ENCODE measurements at places on chromosomes 3 and 15.

GRCh38 chr3:59300733-59301132, 250.9 kb upstream of the CFAP20DC start:
- no peak for DNase-seq

DNA sequence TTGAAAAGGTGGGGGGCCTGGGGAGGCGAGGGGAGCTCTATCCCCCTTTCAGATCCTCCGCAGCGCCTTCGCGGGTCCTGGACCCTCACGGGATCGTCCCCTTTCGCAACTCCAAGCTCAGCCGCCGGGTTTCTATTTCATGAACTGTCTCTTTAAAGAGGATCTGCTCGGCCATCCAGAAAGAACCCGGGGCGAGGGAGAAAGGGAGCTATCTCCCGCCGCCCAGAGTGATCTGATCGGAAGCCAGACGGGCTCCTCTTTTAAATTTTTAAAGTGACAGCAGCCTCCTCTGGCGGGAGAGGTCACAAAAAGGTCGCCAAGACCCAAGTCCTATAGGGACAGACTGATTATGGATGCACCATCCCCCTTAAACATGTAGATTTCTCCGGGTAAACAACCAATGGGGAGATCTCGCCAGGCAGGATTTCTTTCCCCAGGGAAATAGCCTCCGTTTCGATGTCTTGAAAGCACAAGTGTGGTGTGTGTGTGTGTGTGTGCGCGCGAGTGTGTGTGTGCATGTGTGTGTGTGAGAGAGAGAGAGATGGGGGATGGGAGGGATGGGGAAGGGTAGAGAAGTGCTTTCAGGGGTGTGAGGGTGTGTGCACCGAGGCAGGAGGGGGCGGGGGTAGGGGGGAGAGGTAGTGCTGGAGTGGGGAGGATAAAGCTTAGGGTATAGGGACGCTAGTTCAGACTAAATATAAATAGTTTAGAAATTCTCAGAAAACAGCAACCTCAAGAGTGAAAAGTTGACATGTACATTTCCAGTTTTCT, 516.1 kb downstream of the MECOM start:
- DNase-seq: no peak

DNA sequence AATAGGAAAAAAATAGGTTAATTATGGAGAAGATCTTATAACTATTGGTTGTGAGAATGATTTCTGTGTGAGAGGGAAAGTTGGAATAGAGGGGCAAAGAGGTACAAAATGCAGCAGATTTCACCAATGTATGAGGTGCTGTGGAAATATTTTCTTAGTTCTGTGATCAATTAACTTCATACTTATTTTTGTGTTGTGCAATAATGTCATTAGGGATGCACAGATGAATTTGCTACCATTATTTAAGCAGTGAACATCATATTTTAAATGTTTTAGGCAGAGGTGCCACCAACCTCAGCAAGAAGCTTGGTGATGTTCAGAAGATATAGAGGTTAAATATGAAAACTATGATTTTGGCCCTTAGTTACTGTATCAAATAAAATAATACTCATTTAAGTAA, 21.6 kb downstream of the MBNL1 start:
- DNase-seq: no peak

DNA sequence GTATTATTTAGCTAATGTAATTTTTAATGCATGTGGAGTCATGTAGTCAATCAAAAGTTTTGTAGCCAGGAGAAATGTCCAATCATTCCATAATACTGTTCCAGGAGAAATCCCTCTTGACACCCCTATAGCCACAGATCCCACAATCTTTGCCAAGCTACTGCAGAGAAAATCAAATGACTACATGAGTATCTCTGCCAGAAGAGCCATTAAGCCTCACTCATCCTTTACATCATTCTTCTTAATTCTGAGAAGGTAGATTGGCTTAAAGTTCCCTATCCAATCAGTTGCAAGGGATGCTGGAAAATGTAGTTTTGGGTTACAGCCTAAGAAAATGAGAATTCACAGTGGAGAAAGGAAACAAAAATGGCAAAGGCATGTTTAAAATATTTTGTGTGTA, 502.1 kb downstream of the ZBBX start:
- no peak for DNase-seq

DNA sequence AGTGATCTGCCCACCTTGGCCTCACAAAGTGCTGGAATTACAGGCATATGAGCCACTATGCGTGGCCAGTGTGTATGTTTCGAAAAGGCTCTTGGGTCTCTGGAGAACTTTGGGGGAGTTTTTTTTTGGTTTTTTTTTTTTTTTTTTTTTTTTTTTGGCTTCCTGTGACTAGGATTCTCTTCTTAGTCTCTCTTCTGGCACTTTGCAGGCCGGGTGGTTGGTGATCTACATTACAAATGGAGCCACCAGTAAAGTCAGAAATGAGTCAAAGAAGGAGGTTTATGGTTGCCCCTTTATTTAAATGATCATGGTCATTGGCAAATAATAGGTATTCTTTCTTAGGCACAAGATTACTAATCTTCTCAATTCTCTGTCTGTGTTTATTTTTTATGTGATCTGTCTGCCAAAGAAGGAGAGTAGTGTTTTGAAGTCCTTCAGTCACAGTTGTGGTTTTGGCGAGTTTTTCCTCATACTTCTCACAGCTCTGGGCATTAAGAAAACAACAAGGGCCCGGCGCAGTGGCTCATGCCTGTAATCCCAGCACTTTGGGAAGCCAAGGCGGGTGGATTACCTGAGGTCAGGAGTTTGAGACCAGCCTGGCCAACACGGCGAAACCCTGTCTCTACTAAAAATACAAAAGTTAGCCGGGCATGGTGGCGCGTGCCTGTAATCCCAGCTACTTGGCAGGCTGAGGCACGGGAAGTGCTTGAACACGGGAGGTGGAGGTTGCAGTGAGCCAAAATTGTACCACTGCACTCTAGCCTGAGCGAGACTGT, 38.3 kb downstream of the PDE8A start:
- DNase-seq: no peak

DNA sequence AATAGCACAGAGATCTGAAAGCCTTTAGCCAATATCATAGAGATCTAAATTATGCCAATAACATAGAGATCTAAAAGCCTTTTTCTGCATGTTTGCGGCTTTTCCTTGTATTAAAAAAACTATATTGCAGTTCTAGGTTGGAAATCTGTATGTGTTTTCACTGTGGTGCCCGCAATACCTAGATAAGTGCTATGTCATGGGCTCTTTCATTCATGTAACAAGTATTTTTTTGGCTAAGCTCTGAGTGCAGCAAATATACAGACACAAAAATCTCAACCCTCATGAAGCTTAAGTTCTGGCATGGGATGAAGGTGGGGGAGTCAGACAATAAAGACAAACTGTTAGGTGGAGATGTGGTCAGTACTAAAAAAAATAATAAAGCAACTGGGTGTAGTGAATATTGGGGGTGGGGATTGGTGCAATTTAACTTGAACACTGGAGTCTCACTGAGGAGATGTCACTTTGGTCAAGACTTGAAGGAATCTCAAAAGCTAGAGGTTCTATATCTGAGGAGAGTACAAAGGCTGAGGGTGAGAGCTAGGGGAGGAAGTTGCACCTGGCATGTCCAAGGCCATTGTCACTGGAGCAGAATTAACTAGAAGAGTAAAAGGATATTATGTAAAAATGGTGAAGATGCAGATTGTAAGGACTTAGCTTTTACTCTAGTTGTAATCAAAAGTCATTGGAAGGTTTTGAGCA, 973 bp downstream of the BUB1B start:
- no peak for DNase-seq

GRCh38 chr3:151327571-151328198, 1.7 kb downstream of the P2RY13 start:
- DNase-seq: no peak

- peak; percentile 9 for DNase-seq
Observed at GRCh38 chr3:155853214-155854140, 750 bp downstream of the SLC33A1 start.

- no peak for DNase-seq
Observed at GRCh38 chr3:172307141-172307560, 141.1 kb downstream of the GHSR start.

GRCh38 chr3:15896500-15896899, 98.7 kb upstream of the ANKRD28 start:
- DNase-seq: no peak

DNA sequence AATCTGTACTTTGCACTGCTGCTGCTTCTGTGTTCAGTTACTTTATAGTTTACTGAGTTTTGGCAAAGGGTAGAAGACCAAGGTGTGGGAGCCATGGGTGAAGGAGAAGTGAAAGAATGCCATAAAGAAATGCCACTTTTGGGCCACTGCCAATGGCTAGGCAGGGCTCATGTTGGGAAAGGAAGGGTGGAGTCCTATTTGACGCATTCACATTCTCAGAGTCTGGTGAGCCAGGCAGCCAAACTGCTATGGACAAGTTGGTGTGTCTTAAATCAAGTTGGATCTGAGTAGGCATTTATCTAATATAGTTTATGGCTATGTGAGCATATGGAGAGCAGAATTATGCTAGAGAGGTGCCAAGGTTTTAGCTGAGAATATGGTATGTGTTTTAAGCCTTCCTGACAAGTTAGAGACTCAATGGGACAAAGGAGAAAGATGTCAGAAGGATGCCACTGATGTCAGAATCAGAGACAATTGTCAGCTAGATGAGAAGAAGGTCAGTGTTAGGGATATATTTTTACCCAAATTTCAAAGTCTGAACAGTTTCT, 296.1 kb downstream of the AGBL1 start:
- DNase-seq: no peak

DNA sequence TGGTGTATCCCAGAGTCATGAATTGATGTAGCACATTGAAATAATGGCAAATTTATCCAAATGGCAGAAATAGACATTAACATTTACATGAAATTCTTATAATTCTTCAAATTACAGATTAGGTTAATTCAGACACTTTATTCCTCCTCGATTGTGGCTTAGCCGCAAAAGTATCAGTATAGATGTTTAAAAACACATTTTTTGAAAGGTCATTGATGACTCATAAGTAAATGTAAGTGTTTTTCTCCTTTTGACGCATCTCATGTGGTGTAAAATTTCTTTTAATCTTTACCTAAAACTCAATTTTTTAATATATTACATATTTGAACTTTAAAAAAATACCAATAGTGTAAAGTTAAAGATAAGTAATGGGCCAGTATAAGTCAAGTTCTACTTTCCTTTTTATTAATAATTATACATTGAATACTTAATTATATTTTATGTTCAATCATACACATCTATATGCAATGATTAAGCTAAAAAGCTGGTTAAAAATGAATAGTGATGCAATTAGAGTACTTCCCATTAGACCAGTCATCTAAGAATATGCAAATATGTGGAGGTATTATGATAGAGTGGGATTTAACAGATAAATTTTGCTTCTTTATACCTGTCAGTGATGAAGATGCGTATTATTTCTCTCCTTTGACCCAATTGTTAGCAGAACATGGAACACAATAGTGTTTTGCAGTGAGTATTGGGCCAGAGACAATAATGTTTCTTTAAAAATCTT, 678.1 kb upstream of the DPPA4 start:
- DNase-seq: no peak

DNA sequence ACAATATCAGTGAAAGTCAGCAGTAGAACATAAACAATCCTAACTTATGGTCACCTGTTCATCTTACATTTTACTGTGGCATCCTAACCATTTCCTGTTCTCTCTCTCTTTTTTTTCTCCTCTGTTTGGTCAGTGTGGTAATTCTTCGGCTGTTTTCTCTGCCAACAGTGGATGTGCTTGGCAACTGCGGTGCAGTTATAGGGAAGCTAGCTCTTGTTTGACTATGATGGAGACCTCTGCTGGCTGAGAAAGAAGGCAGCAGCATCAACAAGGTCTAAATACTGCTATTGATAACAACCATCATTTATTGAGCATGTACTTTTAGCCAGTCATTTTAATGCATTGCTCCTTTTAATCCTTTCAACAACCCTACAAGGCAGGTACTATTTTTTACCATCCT, 723 bp upstream of the DRD3 start:
- DNase-seq: no peak

DNA sequence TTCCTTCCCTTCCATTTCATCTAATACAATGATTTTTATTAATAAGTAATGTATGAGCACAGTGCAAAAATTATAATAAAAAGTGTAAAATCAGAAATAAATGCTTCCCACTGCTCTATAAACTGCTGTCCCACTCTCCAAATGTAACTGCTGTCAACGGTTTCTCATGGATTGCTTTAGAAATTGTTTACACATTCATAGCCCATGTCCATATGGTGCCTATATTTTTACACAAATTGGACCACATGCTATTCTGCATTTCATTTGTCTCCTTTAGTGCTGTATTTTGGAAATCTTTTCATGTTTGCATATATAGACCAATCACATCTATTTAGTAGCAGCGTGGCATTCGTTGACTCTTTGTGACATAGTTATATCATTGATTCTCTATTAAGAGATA, 164.7 kb upstream of the SLCO3A1 start:
- DNase-seq: no peak

DNA sequence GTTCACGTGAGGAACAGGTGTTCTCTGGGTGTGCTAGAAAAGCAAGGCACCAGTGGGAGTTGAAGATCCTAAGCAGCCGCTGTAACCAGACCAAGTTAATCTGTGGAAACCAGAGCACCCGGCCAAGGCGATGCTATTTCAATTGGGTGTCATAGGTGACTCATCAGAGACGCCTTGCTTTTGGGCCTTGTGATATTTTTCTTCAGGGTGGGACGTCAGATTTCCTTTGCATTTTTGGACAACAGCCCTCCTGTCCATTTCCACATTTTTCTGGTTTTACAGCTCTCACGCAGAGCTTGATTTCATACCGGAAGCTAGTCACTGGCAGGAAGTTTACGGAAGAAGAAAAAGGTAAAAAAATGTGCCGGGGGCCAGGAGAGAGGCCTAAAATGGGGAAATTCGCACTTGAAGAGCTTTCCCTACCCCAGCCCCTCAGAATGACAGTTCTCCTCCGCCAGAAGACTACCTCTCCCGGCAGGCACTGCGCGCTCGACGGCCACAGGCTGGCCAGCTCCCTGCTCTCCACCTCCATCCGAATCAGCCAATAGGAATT, 471 bp upstream of the KBTBD8 start:
- DNase-seq: no peak

GRCh38 chr3:59127071-59127470, 77.2 kb upstream of the CFAP20DC start:
- no peak for DNase-seq

- no peak for DNase-seq
Observed at GRCh38 chr3:141056751-141057171, 5.6 kb downstream of the SPSB4 start.

DNA sequence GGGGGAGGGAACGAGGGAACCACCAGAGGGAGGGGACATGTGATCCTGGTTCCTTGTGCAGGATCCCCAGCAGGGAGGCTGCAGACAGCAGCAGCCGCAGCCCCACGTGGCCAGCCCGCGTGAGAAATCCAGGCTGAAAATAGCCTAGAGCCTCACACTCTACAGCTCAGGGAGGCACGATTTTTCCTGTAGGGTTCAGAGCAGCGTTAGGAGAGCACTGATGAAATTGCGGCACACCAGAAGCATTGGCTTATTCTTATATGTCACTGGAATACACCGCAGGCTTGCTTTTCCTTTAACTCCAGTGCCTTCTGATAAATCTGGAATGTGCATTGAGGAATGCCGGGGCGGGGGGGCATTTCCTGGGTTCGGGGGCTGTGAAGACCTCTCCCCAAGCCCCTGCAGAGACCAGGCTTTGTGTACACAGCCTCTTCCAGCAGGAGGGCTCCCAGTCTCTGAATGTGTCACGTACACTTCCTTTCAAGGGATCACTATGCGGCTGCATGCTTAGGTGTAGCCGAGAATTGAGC, 193.0 kb downstream of the ATP10A start:
- DNase-seq: no peak

GRCh38 chr15:56059716-56060115, 66.3 kb upstream of the NEDD4 start:
- no peak for DNase-seq

GRCh38 chr3:67087788-67088187, 89.7 kb downstream of the KBTBD8 start:
- no peak for DNase-seq

GRCh38 chr3:27345959-27346865, 23.0 kb downstream of the NEK10 start:
- no peak for DNase-seq

All from T-helper 1 cell (primary cell).